Glutamatergic neuron (in vitro differentiated cells): ENCODE measurements at places on chromosomes 12 and 14. TPM values are rescaled to one million over a fixed set of nuclear protein-coding genes. Genes with fewer than 3 reads are reported as not detected.

- no peak overlapping the region for H3K4me3 ChIP-seq
- H3K27me3 ChIP-seq = no peaks in the 10 kb centered on the region
- H3K36me3 ChIP-seq = no peaks in the 10 kb centered on the region
Measured at GRCh38 chr14:68113343-68113930, 293.9 kb downstream of the RAD51B start.

DNA sequence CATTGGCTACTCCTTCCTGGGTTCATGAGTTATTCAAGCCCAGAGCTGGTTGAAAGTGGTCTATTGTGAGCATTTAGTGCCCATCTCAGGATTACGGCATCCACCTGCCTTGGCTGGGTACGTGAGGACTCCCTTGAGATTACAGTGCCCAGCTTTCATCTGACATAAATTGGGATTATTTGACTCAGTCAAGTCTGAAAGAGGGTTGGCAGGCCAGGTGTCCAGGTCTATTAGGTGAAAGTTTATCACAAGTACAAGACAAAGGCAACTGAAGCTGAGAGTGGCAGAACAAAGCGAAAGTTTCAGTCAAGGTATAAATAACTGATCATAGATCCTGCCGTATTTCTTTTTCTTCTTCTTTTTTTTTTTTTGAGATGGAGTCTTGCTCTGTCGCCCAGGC, 84.6 kb upstream of the ATF7IP start:
- peaks cover 1% of the 10 kb centered on the region for H3K27me3 ChIP-seq
- H3K4me3 ChIP-seq = no peak overlapping the region
- peaks cover 10% of the 10 kb centered on the region for H3K4me1 ChIP-seq
- no peak for DNase-seq
- no peak overlapping the region for H3K27ac ChIP-seq

- H3K4me3 ChIP-seq = no peak overlapping the region
- peaks cover 1% of the 10 kb centered on the region for H3K27me3 ChIP-seq
- H3K36me3 ChIP-seq = no peaks in the 10 kb centered on the region
Measured at GRCh38 chr12:68326716-68327115, 5.4 kb downstream of the MDM1 start.

GRCh38 chr14:68807987-68808386, 15.1 kb upstream of the ZFP36L1 start:
- no peaks in the 10 kb centered on the region for H3K4me1 ChIP-seq
- no peak for DNase-seq
- no peak overlapping the region for H3K27ac ChIP-seq
- no peaks in the 10 kb centered on the region for H3K27me3 ChIP-seq
- peaks cover 8% of the 10 kb centered on the region for H3K36me3 ChIP-seq

DNA sequence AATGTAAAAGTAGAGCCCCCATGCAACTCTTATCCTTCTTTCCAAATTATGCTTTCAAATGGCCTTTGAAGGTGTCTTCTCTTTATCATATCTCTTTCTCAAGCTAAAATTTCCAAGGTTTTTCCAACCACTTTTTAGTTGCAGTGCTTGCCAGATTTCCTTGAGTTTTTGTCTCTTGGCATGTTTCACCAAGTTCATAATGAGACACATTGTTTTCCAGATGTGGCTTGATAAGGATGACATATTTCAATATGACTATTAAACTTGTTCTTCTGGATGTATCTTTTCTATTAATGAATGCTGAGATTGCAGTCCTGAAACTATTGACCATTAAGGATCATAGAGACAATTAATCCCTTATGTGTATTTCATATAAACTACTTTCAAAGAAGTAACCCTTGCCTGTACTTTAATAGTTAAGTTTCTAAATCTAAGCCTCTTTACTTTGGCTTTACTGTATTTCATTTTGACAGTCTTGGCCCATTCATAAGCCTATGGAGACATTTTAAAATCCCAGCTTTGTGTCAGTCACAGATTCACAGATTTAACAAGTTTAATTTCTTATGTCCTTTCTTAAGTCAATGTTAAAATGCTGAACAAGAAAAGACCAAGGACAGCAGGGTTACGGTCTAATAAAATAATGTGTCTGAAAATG, 151.5 kb downstream of the LRFN5 start:
- no peak overlapping the region for H3K4me3 ChIP-seq
- H3K4me1 ChIP-seq = no peaks in the 10 kb centered on the region
- DNase-seq = no peak
- H3K27ac ChIP-seq = no peak overlapping the region
- H3K36me3 ChIP-seq = peaks cover 5% of the 10 kb centered on the region

DNA sequence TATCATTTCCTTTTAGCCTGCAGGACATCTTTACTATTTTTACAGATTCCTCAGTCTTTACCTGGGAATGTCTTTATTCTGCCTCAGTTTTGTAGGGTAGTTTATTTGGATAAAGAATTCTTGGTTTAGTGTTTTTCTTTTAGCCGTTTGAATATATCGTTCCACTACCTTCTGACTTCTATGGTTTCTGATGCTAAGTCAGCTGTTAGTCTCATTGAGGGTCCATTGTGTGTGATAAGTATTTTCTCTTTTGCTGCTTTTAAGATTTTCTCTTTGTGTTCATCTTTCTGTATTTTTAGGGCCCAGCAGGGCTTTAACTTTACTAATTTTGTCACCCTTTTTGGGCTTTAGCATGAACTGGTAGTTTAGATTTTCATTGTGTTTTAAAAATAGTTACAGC, 113.5 kb downstream of the MNAT1 start:
- no peak overlapping the region for H3K27ac ChIP-seq
- H3K4me3 ChIP-seq = no peak overlapping the region
- H3K27me3 ChIP-seq = peaks cover 3% of the 10 kb centered on the region

- H3K27ac ChIP-seq = no peak overlapping the region
- no peaks in the 10 kb centered on the region for H3K36me3 ChIP-seq
- no peak overlapping the region for H3K4me3 ChIP-seq
- no peak for DNase-seq
Measured at GRCh38 chr14:52348776-52349175, 34.7 kb downstream of the PTGER2 start.

Gene AQP2
- not detected for total RNA-seq

Gene TMEM253
- total RNA-seq = 0.64 TPM

DNA sequence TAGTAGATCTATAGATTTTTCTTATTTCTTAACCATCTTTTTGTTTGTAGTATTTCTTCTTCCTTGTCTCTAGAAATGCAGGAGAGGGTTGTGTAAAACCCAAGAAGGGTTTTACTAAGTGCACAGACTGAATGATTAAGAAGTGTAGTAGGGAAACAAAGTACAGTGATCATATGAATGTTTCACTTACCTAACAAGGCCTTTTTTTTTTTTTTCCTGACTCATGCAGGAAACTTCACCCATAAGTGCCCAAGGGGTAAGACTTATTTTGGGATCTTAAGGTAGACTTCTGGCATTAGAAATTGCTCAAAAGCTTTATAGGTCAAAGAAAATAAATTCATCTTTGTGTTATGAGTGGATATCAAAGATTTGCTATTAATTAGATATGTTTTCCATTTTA, 10.2 kb downstream of the SCN8A start:
- H3K4me1 ChIP-seq = peaks cover 30% of the 10 kb centered on the region
- H3K27ac ChIP-seq = no peak overlapping the region
- DNase-seq = no peak
- H3K36me3 ChIP-seq = peaks cover 5% of the 10 kb centered on the region

GRCh38 chr12:113755098-113755497, 211.0 kb downstream of the RBM19 start:
- H3K27me3 ChIP-seq = peaks cover 7% of the 10 kb centered on the region
- H3K27ac ChIP-seq = no peak overlapping the region
- H3K36me3 ChIP-seq = peaks cover 6% of the 10 kb centered on the region
- no peak overlapping the region for H3K4me3 ChIP-seq
- no peaks in the 10 kb centered on the region for H3K4me1 ChIP-seq

DNA sequence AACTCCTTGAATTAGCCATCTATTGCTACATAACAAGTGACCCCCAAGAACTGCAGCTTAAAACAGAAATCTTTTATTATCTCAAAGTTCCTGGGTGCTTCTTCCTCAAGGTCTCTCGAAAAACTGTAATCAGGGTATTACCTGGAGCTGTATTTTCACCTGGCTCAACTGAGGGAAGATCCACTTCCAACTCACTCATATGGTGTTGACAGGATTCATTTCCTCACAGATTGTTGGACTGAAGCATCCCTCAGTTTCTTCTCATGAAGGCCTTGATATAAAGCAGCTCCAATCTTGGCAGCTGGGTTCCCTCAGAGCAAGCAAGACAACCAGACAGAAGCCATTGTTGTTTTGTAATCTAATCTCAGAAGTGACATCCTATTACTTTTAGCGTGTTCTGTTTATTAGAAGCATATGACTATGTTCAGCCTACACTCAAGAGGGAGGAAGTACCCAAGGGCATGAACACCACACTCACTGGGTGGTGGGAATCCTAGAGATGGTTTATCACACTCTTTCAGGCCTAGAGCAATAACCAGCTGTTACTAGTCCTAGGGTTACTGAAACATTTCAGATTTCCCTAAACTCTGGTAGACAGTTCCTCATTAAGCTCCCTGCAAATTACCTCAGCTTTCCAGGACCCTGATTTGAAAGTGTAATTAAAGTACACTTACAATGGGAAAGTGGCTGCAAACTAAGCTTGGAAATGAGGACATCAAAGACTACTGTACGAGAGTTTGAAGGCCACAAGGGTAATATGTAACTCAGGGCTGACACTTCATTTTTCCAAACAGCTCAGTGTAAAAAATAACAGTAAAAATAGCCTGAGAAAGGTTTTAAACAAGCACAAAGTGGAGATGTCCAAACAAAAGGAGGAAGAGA, 222.2 kb downstream of the SEC23A start:
- no peaks in the 10 kb centered on the region for H3K27me3 ChIP-seq
- no peaks in the 10 kb centered on the region for H3K36me3 ChIP-seq
- no peak overlapping the region for H3K4me3 ChIP-seq
- no peak for DNase-seq

GRCh38 chr12:19800884-19801283, 361.6 kb downstream of the AEBP2 start:
- no peak overlapping the region for H3K27ac ChIP-seq
- H3K27me3 ChIP-seq = peaks cover 2% of the 10 kb centered on the region
- H3K36me3 ChIP-seq = no peaks in the 10 kb centered on the region
- no peak overlapping the region for H3K4me3 ChIP-seq
- H3K4me1 ChIP-seq = no peaks in the 10 kb centered on the region

Gene C1S
- total RNA-seq = 3.5 TPM

Gene MANSC1
- total RNA-seq = 2.0 TPM

Gene MYH6
- not detected for total RNA-seq

- H3K27me3 ChIP-seq = no peaks in the 10 kb centered on the region
- peaks cover 6% of the 10 kb centered on the region for H3K4me1 ChIP-seq
- H3K27ac ChIP-seq = no peak overlapping the region
- no peak for DNase-seq
- H3K36me3 ChIP-seq = peaks cover 4% of the 10 kb centered on the region
Measured at GRCh38 chr12:19639781-19640415, 200.6 kb downstream of the AEBP2 start.

- no peaks in the 10 kb centered on the region for H3K36me3 ChIP-seq
- H3K27ac ChIP-seq = peak overlapping the region; percentile 62
- DNase-seq = no peak
- peaks cover 5% of the 10 kb centered on the region for H3K27me3 ChIP-seq
Measured at GRCh38 chr12:120101617-120102016, 14.9 kb downstream of the RAB35 start.

GRCh38 chr12:91920741-91921140, 224.9 kb downstream of the BTG1 start:
- H3K27ac ChIP-seq = no peak overlapping the region
- peaks cover 6% of the 10 kb centered on the region for H3K36me3 ChIP-seq
- no peaks in the 10 kb centered on the region for H3K27me3 ChIP-seq
- H3K4me1 ChIP-seq = peaks cover 19% of the 10 kb centered on the region
- no peak overlapping the region for H3K4me3 ChIP-seq

DNA sequence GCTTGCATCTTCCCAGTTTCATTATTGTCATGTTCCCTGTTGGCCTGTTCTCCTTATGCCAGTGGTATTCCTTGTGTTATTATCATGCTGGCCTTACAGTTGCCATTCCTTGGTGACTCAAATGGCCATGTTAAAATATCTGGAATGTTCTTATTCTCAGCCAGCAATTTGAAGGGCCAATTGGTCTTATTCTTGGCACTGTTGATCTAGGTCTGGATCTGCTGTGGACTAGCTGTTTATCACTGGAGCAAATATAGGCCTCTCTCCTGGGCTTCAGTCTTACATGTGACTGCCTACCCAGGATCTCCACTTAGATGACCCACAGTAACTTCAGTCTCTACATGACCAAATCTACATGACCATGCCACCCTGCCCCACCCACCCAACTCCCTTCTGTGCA, 5.4 kb downstream of the CIPC start:
- H3K27ac ChIP-seq = no peak overlapping the region
- peaks cover 22% of the 10 kb centered on the region for H3K4me1 ChIP-seq
- H3K36me3 ChIP-seq = no peaks in the 10 kb centered on the region

DNA sequence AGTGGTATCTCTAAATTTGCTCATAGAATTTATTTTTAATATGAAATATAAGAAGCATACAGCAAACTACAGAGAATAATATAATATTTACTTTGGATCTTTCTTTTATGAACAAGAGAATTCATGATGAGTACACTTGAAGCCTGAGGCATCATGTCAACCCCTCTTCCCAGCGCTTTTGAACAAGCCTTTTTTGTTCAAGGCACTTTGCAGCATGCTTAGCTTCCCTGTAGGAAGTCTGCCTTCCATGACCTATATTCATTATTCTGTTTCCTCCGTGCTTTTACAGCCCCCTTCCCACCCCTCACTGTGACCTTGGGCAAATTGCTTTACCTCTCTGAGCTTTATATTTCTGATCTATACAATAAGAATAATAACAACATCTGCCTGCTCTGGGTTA, 41.6 kb downstream of the SCN8A start:
- H3K27ac ChIP-seq = peak overlapping the region; percentile 69
- H3K36me3 ChIP-seq = peaks cover 8% of the 10 kb centered on the region
- H3K4me3 ChIP-seq = peak overlapping the region; percentile 11

Gene ARMH4
- total RNA-seq = 57.1 TPM

DNA sequence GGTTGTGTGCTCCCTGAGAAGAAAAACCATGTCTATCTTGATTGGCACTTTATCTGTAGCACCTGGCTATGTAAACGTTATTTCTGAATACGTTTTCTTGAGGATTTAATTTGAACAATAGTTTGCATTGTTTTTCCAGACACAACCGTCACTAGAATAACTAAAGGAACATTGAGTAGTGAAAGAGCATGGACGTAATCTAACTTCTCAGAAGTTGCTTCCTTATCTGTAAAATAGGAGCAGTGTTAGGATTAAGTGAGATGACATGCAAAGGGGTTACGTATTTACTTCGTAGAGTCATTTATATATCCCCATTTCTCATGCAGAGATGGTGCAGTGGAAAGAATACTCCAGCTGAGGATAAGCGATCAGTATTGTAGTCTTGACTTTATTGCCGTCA, 8.1 kb downstream of the AEBP2 start:
- no peak overlapping the region for H3K27ac ChIP-seq
- H3K4me1 ChIP-seq = peaks cover 14% of the 10 kb centered on the region
- H3K4me3 ChIP-seq = no peak overlapping the region
- H3K36me3 ChIP-seq = no peaks in the 10 kb centered on the region
- peaks cover 2% of the 10 kb centered on the region for H3K27me3 ChIP-seq

- H3K4me3 ChIP-seq = peak overlapping the region; percentile 81
- DNase-seq = peak; percentile 76
- H3K4me1 ChIP-seq = peaks cover 5% of the 10 kb centered on the region
- peaks cover 4% of the 10 kb centered on the region for H3K36me3 ChIP-seq
- H3K27ac ChIP-seq = no peak overlapping the region
Measured at GRCh38 chr12:1662761-1663439, 28.0 kb upstream of the ADIPOR2 start.
